ENCODE measurements at places on chromosomes 6 and 20.

DNA sequence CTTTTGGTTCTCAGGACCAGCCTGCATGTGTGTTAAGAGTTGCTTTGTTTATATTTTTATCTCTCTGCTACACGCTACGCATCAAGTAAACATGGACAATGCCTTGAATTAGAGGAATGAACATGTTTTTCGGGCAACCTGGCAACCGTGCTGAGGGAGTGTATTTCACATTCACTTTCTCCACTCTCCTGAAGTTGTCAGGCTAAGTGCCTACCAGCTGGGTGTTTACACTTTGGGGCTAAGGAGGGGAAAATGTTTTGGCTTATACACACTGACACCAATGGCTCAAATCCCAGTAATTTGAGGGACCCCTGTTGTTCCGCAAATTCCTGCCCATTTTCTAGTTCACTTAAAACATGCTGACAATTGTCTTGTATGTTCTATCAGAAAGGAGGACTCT lies 141.5 kb upstream of the PDE7B start:
- DNase-seq: no peak

DNA sequence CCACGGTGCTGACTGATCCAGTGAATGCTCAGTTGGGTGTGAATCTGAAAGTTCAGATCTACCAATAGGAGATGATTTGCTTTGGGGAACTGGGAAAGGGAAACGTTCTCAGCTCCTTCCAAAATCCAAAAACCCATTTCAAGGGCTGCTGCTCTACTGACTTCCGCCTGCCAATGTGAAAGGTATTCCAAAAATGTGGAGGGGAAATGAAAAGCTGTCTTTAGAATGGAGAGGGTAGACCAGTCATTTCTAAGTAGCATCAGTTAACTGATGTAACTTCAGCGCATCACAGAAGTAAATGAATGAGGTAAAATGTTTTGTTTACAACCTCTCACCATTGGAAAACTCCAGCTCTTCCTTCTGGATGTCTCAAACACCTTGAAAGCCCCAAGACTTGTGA lies 19.6 kb upstream of the EYA2 start:
- DNase-seq: no peak

GRCh38 chr6:74991573-74992332 lies 214.1 kb downstream of the COL12A1 start:
- no peak for DNase-seq

- no peak for DNase-seq
Measured at GRCh38 chr6:23365732-23366131, 760.3 kb upstream of the NRSN1 start.

DNA sequence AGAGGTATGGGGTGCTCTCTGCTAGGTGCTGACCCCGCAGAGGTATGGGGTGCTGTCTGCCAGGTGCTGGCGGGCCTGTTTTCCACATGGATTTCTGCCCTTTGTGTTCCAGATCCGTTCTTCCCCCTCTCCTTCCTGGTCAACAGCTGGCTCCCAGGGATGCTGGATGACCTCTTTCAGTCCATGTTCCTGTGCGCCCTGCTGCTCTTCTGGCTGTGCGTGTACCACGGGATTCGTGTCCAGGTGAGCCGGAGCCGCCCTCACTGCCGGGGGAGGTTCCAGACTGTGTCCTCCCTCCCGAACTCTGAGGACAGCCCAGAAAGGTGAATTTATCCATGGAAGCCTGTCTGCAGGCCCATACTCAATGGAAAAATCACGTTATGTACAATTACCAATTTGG lies 36.3 kb downstream of the DYNLT1 start:
- DNase-seq: no peak
